HEK293T (cell line): ENCODE measurements at places on chromosomes 5 and 9.

- no peak for DNase-seq
These were observed 2.2 kb downstream of the ABLIM3 start for GRCh38 chr5:149143470-149143869.

DNA sequence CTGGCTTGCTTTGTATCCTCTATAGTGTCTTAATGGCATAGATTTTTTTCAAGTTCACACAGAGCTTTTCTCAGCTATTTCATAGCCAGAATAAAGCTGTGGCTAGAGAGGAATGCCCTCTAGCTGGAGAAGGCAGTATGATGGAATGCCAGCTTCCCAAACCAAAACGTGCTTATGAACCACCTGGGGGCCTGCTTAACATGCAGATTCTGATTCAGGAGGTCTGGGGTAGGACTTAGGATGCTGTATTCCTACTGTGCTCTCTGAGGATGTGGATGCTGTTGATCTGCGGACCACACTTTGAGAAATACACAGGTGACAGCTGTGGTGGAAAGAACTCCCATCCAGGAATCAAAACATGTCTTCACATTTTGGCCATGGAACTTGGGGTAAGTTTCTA lies 49.9 kb upstream of the DPYSL3 start:
- no peak for DNase-seq

DNA sequence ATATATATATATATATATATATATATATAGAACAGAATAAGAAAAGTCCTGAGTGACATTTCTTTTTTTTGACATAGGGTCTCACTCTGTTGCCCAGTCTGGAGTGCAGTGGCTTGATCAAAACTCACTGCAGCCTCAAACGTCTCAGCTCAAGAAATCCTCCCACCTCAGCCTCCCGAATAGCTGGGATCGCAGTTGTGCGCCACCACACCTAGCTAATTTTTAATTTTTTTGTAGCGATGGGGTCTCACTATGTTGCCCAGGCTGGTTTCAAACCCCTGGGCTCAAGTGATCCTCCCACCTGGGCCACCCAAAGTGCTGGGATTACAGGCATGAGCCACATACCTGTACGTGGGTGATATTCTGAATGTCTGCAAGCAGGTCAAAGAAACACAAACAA lies 48.3 kb downstream of the SPRY4 start:
- DNase-seq = no peak

- no peak for DNase-seq
These were observed 142.9 kb downstream of the GNA14 start for GRCh38 chr9:77505232-77505631.

GRCh38 chr9:130541533-130541932 lies 37.8 kb upstream of the FUBP3 start:
- DNase-seq = no peak

- no peak for DNase-seq
These were observed 27.6 kb upstream of the CDKN2AIPNL start for GRCh38 chr5:134439210-134439654.

- no peak for DNase-seq
These were observed 95.8 kb downstream of the RMI1 start for GRCh38 chr9:84076384-84076783.

GRCh38 chr9:93003552-93004407 lies 54.7 kb upstream of the SUSD3 start:
- peak; percentile 81 for DNase-seq

DNA sequence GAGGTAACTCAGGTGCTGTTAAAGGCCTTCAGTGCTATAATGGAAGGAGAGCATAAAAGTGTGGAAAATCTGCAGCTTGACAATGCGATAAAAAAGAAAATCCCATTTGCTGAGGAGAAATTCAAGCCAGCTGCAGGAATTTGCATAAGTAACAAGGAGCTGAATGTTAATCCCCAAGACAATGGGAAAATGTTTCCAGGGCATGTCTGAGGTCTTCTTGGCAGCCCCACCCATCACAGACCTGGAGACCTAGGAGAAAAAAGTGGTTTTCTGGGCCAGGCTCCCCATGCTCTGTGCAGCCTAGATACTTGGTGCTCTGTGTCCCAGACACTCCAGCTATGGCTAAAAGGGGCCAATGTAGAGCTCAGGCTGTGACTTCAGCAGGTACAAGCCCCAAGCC lies 1159.6 kb downstream of the CDH18 start:
- no peak for DNase-seq

GRCh38 chr5:149656576-149657182 lies 73.4 kb upstream of the PPARGC1B start:
- DNase-seq = peak; percentile 43

DNA sequence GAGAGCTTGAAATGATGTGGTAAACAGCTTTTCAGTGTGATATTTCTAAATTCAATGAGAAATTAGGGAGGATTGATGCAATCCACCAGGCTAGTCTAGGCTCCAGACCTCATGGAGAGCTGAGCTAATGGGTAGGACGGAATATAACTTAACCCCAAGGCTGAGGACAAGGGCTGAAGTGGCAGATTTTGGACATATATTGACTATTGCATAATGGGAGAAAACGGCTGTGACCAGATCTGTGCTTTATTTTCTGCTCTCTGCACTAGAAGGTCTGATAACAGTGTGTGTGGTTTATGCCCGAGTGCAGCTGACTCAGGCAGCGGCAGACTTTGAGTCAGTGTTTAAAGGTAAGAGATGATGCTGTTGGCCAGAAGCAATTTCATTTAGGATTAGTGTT lies 70.6 kb downstream of the ACTBL2 start:
- DNase-seq = no peak
